Suppressor macrophage (primary cell): ENCODE measurements at places on chromosomes 4 and X.
A peak's percentile ranks its signal among the peaks of the same experiment; 100 is the strongest.

DNA sequence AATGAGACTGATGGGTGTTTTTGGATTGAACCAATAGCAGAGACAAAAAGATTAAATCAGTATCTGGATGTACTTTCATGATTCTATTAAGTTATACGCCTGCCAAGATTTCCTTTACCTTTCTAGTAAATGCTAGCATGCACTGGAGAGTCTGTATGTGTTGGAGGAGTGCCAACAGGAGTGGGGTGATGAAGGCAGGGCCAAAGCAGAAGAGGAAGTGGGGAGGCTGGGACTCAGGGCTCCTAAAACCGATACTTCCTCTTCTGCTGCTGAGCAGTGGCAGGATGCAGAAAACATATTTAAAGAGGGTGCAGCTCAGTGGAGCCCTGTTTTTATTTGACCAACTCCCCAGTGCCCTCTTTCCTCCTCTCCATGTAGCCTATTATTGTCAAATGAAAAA lies 5.6 kb downstream of the CYSLTR1 start:
- peak; percentile 89 for DNase-seq

DNA sequence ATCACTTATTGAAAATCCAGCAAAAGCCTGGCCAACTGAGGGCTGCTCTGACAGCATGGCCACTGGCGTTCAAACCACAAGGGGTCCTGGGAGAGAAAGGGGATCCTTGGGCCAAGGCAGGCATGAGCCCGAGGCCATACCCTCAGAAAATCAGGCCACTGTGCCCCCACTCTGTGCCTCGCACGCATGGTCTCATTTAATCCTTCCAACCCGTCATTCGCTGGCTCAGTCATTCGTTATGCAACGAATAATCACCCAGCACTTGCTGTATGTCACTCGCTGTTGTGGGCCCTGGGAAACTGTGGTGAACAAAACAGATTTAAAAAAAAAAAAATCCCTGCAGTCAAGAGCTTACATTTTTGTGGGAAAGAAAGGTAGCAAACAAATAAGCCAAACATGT lies 112.7 kb downstream of the BCOR start:
- DNase-seq, result no peak

- DNase-seq, result peak; percentile 82
These were observed 15.3 kb downstream of the KLHL2 start for GRCh38 chr4:165222651-165222994.

GRCh38 chr4:109947918-109948317 lies 35.2 kb downstream of the EGF start:
- no peak for DNase-seq
